ENCODE measurements at places on chromosomes 5 and 9. TPM values are rescaled to one million over a fixed set of nuclear protein-coding genes. Genes with fewer than 3 reads are reported as not detected.

The RNF44 gene
- 93.8 TPM for total RNA-seq

The NUTM2F gene
- total RNA-seq = 0.09 TPM

The SLC25A2 gene
- 0.72 TPM for total RNA-seq

The CBY3 gene
- not detected for total RNA-seq

The PLPP7 gene
- 5.8 TPM for total RNA-seq

The NUDT2 gene
- 19.8 TPM for total RNA-seq

The OLFML2A gene
- total RNA-seq = 0.14 TPM

The SLC22A4 gene
- 0.47 TPM for total RNA-seq

The TAF11L10 gene
- not detected for total RNA-seq

The ZFP2 gene
- 3.4 TPM for total RNA-seq

The FOXD4L3 gene
- not detected for total RNA-seq

The GAPT gene
- total RNA-seq = not detected

The GFPT2 gene
- 11.1 TPM for total RNA-seq

The DNAH5 gene
- 0.12 TPM for total RNA-seq

The PCDHB16 gene
- total RNA-seq = 11.4 TPM

The FAM114A2 gene
- total RNA-seq = 32.4 TPM

The SNCB gene
- total RNA-seq = 0.96 TPM

The PCDHB3 gene
- 5.7 TPM for total RNA-seq

The ACSL6 gene
- 1.7 TPM for total RNA-seq

Data from neural crest cell (in vitro differentiated cells).